Iris pigment epithelial cell (primary cell): ENCODE measurements at places on chromosomes 5 and 9.

DNA sequence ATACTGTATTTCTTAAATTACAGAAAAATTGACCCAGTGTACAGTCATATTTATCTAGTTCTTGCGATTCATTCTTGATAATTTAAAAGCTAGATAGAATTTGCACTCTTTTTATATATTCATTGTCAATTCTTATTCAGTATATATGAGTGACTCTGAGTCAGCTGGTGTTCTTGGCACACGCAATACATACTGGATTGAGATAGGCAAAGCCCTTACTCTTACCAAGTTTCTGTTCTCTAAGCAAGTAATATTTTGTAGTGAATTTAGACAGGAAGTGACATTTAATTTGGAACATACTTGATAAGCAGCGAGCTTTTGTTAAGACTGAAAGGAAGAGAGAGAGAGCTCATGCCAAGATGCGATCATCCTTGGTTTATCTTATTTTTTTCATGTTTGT, 57.7 kb downstream of the GPBP1 start:
- DNase-seq: peak; percentile 56

DNA sequence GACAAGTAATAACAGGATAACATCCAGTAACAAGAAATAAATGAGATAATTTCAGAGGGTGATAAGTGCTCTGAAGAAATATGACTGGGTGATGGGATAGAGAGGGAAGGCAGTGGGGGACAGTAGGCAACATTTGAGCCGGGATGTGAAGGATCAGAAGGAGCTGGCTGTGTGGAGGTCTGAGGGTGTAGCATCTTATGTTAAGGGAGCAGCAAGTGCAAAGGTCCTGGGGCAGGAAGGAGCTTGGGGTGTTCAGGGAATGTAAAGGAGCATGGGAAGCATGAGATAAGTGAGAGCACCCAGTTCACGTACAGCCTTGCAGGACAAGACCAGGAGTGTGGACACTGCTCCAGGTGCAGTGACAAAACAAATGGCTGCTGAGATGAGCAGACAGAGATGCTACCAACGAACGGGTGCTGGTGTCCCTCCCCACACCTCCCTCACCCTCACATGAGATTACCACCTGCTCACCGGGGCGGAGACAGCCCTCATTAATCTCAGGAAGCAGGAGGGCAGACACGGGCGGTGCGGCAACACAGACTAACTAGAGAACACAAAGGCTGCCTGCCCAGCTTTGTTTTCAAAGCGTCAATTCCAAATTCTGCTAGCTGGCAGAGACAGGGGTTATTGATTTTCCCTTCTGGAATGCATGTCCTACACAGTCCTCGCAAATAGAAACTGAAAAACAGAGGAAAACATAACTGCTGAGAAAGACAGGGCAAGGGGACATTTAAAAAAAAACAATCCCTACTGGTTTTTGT, 298.1 kb upstream of the PANK3 start:
- no peak for DNase-seq

DNA sequence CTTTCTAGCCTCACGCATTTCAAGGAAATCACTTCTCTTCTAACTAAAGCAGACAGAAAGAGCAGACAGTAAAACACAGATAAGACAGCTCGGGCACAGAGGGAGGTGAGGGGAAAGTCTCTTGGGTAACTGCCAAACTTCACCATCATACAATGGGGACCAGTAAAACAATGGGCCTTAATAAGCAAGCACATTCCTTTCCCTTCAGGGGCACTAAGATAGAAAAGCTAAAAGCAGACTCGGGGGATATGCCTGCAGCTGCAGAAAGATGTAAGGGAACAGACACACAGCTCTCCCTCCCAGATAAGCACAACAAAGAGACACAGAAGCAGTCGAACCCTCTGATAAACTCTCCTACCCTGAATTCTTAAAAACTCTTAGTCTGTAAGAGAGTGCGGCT, 15.6 kb upstream of the CKS2 start:
- DNase-seq: no peak

DNA sequence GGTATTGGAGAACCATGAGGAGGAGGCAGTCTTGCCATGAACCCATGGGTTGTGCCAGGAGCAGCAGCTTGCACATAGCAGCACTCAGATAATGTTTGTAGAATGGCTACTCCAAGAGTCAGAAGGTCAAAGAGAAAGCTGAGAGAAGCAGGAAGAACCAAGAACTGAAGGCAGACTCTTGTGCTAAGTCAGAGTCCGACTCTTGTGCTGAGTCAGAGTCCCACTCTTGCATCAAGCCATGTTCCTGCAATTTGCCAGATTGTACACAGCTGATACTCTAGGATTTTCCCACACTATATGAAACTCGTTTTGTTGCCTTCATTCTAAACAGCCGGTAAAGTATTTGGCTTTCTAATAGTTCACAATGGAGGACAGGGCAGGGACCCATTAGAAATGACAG, 26.2 kb upstream of the HSPA9 start:
- peak; percentile 93 for DNase-seq

- no peak for DNase-seq
Measured at GRCh38 chr9:1028501-1029190, 21.5 kb upstream of the DMRT2 start.

DNA sequence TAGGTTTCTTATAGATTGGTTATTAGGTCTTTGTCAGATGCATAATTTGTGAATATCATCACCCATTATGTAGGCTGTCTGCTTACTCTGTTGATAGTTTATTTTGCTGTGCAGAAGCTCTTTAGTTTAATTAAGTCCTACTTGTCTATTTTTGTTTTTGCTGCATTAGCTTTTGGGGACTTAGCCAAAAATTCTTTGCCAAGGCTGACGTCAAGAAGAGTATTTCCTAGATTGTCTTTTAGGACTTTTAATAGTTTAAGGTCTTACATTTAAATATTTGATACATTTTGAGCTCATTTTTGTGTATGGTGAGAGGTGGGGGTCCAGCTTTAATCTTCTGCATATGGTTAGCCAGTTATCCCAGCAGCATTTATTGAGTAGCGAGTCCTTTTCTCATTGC, 24.8 kb upstream of the ANGPTL2 start:
- no peak for DNase-seq

- DNase-seq: peak; percentile 62
Measured at GRCh38 chr9:20832775-20833174, 148.7 kb downstream of the FOCAD start.

DNA sequence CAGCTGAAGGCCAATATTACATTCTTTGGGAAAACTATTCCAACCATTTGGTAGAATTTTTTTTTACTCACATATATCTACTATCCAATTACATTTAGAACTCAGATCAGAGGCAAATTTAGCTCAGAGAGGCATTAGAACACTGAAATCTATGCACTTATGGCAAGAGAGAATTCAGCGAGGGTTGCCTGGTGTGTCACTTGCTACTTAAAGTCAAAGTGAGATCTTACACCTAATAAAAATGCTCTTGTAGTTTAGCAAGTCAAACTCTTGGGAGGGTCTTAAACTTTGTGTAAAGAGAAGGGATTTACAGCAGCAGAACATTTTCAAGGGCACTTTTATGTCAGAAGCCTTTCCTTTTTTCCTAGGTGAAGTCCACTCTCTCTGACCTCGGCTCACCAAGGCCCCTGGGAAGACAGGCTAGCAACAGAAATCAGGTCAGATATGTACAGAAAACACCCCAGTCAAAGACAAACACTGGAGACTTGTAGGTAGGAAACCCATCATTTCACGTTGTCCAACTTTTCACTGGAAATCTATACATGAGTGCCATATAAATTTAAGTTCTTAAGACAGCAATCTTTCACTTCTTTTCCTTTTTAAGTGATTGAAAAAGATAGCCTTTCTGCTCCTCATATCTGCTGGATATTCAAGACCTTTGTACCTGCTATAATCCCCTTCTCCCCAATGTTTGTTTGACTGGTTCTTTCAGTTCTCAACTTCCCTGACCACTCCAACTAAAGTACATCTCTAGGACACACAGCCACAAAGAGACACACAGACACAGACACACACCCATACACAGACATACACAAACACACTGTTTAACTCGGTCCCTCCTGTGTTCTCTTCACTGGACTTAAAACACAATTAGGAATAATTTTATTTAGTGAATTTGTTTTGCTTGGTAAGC, 635.8 kb downstream of the PDE4D start:
- no peak for DNase-seq
